Stimulated activated CD8-positive, alpha-beta memory T cell treated with anti-CD3 and anti-CD28 coated beads, Interleukin-4, amount 100 ng/mL, for 1 hour (primary cell): ENCODE measurements at places on chromosomes 2 and 18.

GRCh38 chr18:58697146-58697545 is 25.9 kb downstream of the MALT1 start:
- no peak for DNase-seq

DNA sequence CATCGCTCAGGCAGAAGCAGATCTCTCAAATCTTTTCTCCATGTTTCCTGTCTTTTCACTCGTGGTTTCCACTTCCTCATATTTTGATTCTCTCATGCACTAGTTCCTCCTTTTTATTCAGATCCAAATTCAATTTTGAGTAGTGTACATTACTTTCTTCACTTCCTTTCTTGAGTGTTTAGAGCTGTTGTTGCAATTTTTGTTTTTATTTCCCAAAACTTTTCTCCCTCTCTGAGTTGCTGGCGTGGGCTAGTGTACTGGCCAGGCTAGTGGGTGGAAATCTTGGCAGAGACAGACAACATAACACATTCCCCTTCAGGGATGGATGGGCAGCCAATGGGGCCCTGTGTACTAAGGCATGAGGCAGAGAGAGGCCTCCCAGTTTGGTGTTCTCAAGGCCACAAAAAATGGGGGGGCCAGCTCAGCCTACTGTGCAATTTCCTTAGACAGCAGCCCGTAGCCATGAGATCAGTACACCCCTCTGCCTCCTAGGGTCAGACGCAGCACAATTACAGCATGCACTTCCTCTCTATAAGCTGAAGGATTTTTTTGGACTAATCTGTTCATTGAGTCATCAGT is 145.1 kb upstream of the PID1 start:
- no peak for DNase-seq

GRCh38 chr2:239720361-239721360 is 304.5 kb downstream of the NDUFA10 start:
- no peak for DNase-seq

GRCh38 chr2:66573821-66574233 is 138.9 kb downstream of the MEIS1 start:
- no peak for DNase-seq

- no peak for DNase-seq
These were observed 38.1 kb downstream of the REV1 start for GRCh38 chr2:99451686-99452085.

GRCh38 chr2:188893972-188894371 is 80.2 kb upstream of the COL3A1 start:
- no peak for DNase-seq

DNA sequence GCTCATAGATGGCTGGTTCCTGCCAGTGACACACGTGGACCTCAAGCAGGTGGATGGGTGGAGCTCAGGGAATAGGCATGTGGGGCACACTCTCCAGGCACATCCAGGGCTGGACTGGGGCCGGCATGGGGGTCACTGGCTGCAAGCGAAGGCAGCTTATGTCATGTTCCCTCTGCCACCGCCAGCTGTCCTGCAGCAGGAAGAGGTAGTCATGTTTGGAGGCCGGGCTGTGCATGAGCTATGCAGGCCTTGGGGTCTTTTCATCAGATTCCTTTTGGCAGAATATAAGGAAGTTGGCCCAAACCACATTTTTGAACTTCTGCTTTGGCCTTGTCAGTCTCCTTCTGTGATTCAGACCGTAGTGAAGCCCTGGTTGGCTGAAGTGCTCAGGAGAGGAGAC is 61.5 kb downstream of the AGAP1 start:
- no peak for DNase-seq

GRCh38 chr2:38277245-38278116 is 99.6 kb downstream of the ATL2 start:
- no peak for DNase-seq

- no peak for DNase-seq
These were observed 62.6 kb downstream of the BCL11A start for GRCh38 chr2:60490848-60491247.

DNA sequence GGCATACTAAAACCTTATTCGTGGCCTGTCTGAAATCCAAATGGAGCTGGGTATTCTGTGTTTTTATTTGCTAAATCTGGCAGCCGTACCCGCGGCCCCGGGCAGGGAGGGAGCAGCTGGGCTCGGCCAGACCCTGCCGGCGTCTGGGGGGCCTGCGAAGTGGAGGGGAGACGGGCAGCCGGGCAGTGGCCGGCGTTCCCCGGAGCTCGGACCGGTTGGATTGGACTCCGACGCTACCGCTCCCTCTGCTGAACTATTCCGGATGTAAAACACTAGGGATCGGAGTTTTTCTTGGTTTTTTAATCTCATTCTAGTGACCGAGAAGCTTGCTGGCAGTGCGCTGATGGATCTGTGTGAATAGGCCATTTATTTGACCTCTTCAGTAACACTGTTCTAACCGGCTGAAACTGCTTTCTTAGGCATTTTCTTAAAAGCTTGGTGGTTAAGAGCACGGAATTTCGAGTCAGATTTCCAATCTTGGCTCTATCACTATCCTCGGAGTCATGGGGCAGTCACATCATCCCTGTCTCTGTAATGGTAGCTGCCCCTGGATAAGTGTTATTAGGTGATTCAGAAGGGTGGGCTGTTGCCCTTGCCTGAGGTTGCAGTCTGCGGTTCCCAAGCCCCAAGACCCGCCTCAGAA is 694 bp downstream of the UNC50 start:
- DNase-seq, result no peak

DNA sequence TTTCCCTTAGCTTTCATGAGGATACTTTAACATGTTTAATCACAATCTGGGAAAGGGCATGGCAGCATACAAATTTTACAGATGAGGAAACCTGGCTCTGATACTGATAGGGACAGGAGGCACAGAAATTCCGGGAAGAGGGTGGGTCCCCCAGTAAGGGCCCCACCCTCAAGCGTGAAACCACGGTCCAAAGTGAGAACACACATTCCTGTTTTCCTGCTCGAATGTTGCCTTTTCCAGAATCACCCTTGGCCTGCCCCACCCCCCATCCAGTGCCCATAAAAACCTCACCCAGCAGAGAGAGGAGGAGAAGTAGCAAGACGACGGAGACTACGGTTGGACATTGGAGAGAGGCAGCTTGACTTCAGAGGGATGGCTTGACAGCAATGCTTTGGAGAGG is 98.2 kb downstream of the HIBCH start:
- no peak for DNase-seq

GRCh38 chr2:241489733-241490680 is 18.4 kb downstream of the STK25 start:
- DNase-seq, result no peak

DNA sequence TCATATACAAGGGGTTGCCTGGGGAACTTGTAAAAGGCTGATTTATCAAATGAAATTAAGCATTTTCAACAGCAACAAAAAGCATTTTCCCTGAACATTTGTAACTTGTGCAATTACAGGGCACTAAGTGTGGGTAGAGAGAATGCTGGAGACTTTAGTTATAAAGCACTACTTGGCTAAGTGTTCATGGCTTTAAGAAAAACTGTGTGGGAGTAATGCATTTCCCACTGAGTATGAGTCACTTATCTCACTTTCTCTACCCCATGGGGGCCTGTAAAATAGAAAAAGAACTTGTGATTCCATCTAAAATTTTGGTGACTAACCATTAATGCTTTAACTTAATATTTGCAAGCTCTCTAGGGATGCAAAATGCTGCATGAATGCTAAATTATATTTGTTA is 193.4 kb downstream of the CCDC102B start:
- DNase-seq, result no peak

- DNase-seq, result no peak
These were observed 16.4 kb upstream of the CD28 start for GRCh38 chr2:203690117-203690431.

DNA sequence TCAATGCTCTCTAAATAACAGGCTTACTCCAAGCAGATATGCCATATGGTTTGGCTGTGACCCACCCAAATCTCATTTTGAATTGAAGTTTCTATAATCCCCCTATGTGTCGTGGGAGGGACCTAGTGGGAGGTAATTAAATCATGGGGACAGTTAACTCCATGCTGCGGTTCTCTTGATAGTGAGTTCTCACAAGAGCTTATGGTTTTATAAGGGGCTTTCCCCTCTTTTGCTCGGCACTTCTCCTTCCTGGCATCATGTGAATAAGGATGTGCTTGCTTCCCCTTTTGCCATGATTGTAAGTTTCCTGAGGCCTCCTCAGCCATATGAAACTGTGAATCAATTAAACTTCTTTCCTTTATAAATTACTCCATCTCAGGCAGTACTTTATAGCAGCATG is 302.7 kb upstream of the ZC3H15 start:
- no peak for DNase-seq

- DNase-seq, result no peak
These were observed 227.1 kb downstream of the MYCN start for GRCh38 chr2:16167451-16167861.

DNA sequence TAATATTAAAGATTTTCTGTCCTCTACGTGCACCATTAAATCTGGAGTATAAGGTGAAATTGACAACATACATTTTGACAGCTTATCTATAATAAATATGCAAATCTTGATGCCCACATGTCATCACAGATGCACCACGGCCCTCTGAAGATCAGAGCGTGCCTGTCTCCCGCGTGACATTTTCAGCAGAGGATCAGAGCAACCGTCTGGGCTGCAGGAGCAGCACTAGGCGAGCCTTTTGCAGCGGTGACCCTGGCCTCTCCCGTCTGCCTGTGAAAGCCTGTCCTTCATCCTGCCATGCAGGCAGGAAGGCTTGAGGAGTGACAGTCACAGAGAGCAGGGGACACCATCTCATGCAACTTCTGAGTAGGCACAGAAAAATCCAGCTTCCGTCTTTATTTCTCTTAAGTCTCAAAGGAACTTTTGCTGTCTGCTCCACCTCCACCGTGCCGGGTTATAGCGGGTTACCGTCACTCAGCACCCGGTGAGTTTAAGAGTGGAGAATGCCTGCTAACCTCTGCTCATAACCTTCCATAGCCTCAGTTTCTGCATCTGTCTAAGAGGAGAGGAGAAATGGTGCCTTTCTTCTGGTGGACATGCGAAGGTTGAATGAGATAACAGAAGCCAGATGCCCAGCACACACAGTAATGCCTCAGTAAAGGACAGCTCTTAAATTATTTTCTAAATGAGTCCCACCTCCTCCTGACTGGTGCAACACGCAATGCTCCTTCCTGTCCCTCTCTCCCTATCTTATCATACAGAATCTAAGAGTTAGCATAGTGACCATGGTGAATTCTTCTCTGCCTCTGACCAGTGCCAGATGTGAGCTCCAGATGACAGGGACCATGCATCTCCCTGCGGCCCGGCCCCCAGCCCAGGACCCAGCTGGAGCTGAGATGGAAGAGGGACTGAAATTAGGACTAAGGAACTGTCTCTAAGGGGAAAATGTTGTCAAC is 43.8 kb downstream of the CELF4 start:
- DNase-seq, result no peak
